Hepatic stellate cell (primary cell): ENCODE measurements at places on chromosomes 6 and 20.
A peak's percentile ranks its signal among the peaks of the same experiment; 100 is the strongest.

- no peak for DNase-seq
Observed at GRCh38 chr20:31857861-31858759, 12.2 kb downstream of the DUSP15 start.

GRCh38 chr6:40922281-40922680 lies 116.7 kb downstream of the UNC5CL start:
- peak; percentile 54 for DNase-seq

- DNase-seq = no peak
Observed at GRCh38 chr6:11370191-11371018, 137.9 kb upstream of the NEDD9 start.

GRCh38 chr6:126308362-126308761 lies 31.6 kb upstream of the CENPW start:
- no peak for DNase-seq

DNA sequence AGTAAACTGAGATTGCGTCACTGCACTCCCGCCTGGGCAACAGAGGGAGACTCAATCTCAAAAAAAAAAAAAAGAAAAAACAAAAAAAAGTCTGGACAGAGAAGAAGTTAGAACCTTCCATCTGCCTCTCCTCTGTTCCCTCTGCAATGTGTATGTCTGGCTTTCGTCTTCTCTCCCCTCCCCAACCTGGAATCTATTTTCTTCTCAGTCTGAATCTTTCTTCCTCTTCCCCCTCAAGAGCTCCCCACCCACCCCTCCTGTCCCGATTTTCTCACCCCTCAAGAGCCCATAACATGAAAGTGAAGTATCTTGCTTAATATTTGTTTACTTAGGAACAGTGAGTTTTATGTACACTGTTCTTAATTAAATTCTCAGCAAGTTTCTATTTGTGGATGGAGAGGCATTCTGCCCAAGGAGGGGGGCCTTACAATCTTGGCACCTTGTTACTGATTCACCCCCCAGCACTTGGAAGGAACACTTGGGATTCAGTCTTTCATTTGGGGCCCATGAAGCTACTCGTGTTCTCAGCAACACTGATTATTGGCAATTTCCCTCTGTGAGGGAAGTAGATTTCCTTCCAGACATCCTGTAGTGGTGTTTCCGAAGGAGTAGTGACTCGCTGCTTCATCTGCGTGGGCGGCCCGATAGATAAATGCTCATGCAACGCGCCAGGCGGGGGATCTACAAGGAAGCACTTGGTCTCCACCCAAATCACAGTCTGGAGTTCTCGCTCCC lies 69.3 kb upstream of the SRSF6 start:
- peak; percentile 16 for DNase-seq

- peak; percentile 42 for DNase-seq
Observed at GRCh38 chr6:26553264-26553634, 15.1 kb downstream of the HMGN4 start.
